ENCODE measurements at places on chromosomes 16 and 17.
A peak's percentile ranks its signal among the peaks of the same experiment; 100 is the strongest.

GRCh38 chr16:88570691-88571092, 489 bp downstream of the ZC3H18 start:
- no peak for ATAC-seq

DNA sequence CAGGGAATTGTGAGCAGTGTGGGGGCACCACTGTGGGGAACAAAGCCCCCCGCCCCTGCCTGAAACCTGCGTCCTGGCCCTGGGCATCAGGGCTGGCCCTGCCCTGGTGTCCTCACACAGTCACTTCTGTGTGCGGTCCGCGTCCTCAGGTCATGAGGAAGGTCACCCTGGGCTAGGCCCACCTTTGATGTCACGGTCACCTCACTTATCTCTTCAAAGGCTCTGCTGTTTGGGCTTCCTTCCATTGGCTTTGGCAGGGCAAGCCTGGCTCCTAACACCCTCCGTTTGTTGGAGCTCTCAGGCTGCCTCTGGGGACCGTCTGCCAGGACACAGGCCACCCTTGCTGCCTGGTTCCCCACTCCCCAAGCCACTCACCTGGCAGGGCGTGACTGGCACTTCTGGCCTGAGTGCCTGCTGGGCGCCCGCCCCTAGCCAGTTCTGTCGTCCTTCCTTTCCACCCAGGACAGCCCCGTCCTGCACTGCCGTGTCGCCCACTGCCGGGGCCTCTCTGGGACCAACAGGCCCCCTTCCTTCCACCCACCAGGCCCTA, 8.8 kb downstream of the CENPX start:
- ATAC-seq: no peak

DNA sequence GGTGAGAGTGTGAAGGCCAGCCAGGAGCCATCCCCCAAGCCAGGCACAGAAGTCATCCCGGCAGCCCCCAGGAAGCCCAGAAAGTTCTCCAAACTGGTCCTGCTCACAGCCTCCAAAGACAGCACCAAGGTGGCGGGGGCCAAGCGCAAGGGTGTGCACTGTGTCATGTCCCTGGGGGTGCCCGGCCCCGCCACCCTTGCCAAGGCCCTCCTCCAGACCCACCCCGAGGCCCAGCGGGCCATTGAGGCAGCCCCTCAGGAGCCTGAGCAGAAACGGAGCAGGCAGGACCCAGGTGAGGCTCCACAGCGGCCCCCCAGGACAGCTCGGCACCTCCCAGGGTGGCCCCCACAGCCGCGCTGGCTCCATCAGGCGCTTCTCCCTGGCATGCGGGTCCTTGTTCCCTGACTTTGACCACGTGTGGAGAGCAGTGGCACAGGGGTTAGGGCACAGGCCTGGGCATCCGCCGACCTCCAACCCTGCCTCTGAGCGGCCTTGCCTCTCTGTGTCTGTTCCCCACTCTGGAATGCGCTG, 13.5 kb downstream of the FLYWCH2 start:
- no peak for ATAC-seq

- ATAC-seq: no peak
These were observed 3.4 kb downstream of the ZNF469 start for GRCh38 chr16:88385831-88386815.

DNA sequence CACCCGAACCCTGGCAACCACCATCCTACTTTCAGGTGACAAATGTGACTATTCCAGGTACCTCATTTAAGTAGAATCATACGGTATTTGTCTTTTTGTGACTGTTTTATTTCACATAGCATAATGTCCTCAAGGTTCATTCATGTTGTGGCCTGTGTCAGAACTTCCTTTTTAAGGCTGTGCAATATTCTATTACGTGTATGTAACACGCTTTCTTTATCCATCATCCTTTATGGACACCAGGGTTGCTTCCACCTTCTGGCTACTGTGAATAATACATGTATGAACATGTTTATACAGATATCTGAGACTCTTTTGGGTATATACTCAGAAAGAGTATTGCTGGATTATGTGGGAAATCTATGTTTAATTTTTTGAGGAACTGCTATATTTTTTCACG, 28.7 kb upstream of the RSL1D1 start:
- no peak for ATAC-seq

DNA sequence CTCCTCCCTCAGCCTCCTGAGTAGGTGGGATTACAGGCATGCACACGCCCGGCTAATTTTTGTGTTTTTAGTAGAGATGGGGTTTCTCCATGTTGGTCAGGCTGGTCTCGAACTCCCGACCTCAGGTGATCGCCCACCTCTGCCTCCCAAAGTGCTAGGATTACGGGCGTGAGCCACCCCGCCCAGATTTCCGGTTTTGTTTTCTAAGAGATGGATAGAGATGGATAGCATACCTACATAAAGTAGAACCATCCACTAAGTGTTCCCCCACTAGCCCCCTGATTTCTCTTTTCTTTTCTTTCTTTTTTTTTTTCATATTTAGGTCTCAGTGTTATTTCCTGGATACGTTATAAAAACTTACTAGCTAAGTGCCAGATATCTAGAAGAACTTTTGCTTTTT, 2.0 kb downstream of the WSB1 start:
- no peak for ATAC-seq

DNA sequence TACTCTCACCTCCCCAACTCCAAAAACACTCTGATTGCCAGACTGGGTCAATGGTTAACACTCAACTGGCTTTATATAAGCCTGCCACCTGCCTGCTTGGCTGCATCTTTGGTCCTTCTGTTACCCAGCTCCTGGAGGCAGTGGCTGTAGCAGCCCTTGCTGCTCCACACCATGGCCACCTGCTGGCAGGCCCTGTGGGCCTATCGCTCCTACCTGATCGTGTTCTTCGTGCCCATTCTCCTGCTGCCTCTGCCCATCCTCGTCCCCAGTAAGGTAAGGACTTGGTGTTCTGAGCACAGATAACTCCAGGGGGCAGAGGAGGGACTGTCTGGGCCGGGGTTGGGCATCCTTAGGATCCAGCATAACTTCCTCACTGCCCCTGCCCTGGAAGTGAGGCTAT, at the start of gene SLC13A2:
Gene SLC13A2 (plus strand): TSS at position 103 of the 400 bp plus-strand sequence. CDS start 69 bp downstream, at position 172.
- ATAC-seq: no peak

- peak; percentile 75 for ATAC-seq
These were observed 1.5 kb downstream of the MXRA7 start for GRCh38 chr17:76709077-76709950.

DNA sequence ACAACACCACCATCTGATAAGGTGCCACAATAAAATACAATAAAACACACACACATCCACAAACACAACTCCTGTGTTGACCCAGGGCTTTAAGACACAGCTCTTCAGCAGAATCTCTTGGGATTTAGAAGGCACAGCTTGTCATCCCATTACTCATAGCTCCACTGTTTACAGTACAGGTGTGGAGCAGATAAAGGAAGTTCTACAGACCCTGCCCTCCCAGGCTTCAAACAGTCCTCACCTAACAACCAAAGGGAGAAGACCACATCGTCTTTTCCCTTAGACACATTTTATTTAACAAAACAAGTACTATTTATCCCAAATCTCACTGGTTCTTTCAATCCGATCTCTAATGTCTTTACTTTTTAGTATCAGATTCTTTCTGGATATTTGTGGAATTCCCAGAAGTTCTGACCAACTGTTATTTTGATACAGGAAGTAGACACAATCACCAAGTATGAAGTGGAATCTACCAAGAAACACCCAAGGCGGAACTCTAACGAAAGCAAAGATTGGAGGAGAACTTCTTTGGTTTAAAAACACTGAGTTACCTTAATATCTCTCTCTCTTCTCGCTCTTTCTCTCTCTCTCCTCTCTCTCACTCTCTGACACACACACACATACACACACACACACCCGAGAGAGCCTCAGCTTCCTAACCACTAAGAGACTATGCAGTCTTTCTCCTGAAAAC, 46.1 kb downstream of the CYTH1 start:
- no peak for ATAC-seq

GRCh38 chr16:2443555-2443954, 14.3 kb downstream of the CCNF start:
- ATAC-seq: no peak

GRCh38 chr16:23929856-23930255, 94.1 kb downstream of the PRKCB start:
- ATAC-seq: no peak

GRCh38 chr17:17191346-17191792, 14.8 kb downstream of the PLD6 start:
- ATAC-seq: no peak

GRCh38 chr16:11737713-11738112, 4.9 kb downstream of the TXNDC11 start:
- no peak for ATAC-seq

Measured in motor neuron (in vitro differentiated cells).